Stimulated activated CD4-positive, alpha-beta T cell treated with anti-CD3 and anti-CD28 coated beads, Interleukin-2, amount 100 ng/mL, for 24 hours (primary cell): ENCODE measurements at places on chromosomes 7 and 10.

- no peak for DNase-seq
Measured at GRCh38 chr10:63753808-63754207, 232.6 kb downstream of the REEP3 start.

DNA sequence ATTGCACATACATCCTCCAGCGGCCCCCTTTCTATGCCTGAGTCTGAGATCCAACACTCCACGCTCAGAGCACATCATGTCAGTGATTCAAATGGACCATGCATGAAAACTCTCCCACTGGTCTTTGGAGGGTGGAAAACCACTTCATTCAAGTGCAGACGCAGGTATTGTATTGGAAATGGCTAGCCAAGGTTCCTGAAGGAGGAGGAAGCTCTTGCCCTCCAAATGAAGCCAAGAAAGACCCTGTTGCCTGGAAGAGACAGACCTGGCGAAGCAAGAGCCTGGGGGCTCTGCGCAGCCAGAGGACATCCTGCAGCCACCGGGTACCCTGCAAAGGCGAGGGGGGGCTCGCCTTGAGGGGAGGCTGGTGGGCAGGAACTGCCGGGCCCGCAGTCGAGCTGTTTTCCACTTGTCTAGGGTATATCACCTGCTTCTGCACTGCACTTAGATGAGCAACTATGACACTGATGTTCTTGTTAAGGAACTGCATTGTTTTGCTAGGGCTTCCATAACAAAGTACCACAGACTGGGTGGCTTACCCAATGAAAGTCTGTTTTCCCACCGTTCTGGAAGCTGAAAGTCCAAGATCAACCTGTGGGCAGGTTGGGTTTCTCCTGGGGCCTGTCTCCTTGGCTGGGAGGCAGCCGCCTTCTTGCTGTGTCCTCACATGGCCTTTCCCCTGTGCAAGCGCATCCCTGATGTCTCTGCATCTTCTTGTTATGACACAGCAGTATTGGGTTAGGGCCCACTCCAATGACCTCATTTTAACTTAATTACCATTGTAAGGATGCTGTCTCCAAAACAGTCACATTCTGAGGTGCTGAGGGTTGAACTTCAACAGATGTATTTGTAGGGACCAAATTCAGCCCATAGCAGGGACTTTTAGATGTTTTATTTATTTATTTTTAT is 233.4 kb downstream of the ARHGAP12 start:
- DNase-seq, result no peak

GRCh38 chr10:93006435-93007039 is 54.1 kb upstream of the CYP26C1 start:
- DNase-seq, result no peak

GRCh38 chr10:1474376-1475097 is 262.8 kb downstream of the ADARB2 start:
- DNase-seq, result no peak

DNA sequence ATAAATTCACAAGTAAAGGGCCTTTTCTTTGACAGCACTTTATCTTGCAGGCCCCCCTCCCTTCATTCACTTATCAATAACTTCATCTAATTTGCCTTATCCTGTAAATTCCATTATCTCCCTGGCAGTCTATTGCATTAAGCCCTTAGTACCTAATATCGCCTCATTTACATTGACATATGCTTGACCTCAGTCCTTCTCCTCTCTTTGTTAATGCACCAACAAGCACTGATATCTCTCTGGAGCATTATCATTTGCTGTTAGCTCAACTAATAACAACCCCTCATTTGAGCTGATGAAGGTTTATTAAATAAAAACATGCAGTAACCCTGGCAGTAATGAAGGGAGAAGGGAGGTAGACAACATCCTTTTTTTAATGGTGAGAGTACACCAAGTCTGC is 46.8 kb downstream of the EXOC4 start:
- no peak for DNase-seq

DNA sequence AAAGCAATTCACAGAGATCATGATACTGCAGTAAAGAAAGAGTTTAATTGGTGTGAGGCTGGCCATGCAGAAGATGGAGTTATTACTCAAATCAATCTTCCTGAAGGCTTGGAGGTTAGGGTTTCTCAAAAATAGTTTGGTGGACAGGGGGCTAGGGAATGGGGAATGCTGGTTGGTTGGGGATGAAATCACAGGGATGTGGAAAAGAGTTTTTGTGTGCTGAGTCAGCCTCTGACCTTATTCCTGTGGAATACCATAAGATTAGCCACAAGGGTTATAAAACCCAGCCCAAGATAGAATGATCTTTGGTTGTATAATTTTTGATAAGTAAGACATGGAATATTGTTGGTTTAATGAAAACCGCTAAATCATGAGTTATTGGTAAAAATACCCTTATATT is 764.3 kb downstream of the TYW1 start:
- no peak for DNase-seq

DNA sequence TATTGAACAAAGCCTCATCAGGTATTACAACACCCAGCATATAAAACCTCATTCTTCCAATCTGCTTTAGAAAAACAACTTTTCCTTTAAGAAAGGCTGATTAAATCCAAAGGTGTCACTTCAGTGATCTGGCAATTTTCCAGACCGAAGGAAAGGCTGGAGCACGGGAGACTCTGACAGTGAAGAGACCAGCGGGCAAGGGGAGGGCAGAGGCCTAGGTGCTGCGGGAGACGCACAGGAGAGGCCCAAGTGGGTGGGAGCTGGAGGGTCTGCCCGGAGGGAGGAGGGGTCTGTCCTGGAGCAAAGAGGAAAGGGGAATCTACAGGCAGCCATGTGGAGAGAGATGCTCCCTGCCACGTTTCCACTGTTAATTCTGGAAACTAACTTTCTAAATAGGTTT is 24.3 kb upstream of the PPP2R2D start:
- no peak for DNase-seq

DNA sequence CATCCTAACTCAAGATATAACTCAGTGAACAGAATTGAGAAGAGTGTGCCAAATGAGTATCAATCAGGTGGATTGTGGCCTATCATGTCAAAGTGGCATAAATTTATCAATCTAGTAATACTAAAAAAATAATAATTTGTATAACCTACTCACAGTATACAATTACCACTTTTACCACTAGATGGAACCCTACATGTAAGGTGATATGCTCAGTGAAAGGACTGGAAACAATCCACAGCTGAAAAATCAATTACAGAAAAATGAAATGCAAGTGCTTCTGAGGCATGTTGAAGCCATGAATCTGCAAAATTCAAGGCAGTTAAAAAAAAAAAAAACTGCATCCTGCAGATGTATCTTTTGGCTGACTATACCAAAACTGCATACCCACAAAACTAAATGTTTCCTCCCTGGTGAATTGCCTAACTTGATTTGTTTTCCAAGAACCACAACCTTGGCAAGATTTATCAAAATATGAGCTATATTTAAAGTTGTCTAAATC is 13.9 kb downstream of the ARHGAP19 start:
- DNase-seq, result no peak
